Sciatic nerve (tissue), 2 donors: ENCODE measurements at places on chromosomes 7 and 10.
A peak's percentile ranks its signal among the peaks of the same experiment; 100 is the strongest.

DNA sequence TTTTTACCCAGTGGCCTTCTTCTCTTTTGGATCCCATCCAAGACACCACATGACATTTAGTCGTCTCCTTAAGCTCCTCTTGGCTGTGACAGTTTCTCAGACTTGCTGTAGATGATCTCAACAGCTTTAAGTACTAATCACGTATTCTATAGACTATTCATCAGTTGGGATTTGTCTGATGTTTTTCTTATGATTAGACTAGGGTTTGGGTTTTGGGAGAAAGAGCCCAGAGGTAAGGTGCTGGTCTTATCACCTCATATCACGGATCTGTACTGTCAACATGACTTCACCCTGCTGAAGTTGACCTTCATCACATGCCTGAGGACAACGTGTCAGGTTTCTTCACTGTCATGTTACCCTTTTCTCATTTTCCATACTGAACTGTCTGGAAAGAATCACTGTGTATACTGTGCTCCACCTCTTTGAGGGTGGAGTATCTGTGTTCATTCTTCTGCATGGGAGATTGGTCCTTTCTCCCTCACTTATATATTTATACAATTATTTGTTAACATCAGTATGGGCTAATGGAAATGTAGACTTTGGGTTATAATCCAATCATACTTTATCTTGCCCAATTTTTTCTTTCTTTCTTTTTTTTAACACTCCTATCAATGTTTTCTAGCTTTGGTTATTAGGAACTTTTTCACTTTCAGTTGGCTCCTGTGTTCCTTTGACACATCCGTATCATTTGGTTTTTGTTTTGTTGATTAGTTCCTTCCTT, 6.4 kb upstream of the HKDC1 start:
- DNase-seq, result no peak

- DNase-seq, result no peak
Observed at GRCh38 chr10:70498970-70499835, 20.6 kb downstream of the PALD1 start.

DNA sequence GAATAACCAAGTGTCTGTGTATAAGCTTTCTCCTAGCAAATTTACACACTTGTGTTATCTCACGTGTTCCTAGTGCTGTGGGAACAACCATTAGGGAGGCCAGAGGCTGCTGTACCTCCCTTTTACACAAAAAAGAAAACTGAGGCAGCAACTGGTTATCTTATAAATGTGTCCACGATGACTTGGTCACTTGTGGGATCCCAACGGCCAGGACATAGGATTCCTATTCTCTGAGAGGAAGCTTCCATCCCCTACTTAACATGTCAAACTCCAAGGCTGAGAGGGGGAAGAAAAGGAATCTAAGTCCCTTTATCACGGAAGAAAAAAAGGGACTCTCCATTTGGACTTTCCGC, 484 bp downstream of the ZNF438 start:
- no peak for DNase-seq

DNA sequence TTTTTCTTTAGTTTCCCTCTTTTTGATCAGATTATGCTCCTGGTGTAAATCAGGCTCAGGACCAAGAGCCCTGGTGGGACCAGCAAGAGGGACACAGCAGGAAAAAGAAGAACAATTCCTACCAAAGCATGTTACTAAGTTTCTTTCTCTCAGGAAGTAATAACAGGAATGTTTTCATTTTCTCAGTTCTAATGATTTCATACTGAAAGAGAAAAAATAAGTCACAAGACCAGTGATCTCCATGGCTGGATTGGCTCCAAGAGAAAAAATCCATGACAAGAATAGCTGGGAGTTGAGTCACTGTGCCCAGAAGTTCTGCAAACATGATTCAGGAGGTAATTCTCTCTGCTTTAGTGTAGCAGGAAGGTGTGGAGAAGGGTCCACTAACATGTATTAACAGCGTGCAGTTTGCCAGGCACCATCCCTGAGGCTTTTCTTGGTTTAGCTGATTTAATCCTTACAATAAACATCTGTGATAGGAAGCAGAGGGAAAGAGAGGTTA, 23.8 kb upstream of the IFIT2 start:
- no peak for DNase-seq

- DNase-seq, result no peak
Observed at GRCh38 chr7:97623333-97623732, 108.6 kb upstream of the TAC1 start.

DNA sequence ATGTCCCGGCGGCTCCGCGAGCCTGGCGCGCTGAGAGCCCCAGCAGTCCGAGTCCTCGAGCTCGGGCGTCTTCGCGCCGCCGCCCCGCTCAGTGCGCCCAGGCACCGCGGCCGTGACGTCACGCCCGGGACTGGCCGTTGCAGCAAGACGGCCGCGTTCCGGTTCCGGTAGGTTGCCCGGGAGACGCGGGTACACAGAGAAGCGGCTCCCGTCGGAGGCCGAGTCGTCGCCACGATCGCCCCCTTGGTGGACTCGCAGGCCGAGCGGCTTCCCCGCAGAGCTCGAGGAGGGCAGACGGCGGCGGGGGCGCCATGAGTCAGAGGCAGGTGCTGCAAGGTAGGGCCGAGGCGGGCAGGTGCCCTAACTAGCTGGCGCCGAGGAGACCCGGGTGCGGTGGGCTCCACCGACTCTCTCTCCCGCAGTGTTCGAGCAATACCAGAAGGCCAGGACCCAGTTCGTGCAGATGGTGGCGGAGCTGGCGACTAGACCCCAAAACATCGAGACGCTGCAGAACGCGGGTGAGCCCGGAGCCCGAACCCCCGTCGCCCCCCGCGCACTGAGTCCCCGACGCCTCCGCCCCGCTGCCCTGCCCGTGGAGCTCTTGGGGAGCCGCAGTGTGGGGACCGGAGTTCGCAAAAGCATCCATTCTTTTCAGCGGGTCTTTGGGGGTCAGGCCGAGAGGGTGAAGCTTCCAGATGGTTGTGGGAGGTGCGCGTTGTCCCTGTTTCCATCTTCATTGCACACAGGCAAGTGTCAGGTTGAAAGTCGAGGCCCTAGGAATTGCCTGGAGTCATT, at the start of gene SPAG6:
TSS of gene SPAG6 (plus strand) at position 196 of the 795 bp plus-strand sequence. CDS start at position 312, 116 bp downstream.
- DNase-seq, result peak; percentile 65

- no peak for DNase-seq
Observed at GRCh38 chr10:121734589-121735045, 136.4 kb upstream of the FGFR2 start.

GRCh38 chr10:80202934-80203834, 2.2 kb downstream of the ANXA11 start:
- no peak for DNase-seq

GRCh38 chr7:32937344-32938174, 19.7 kb upstream of the FKBP9 start:
- peak; percentile 73 for DNase-seq

GRCh38 chr10:14728346-14728745, 46.4 kb downstream of the FAM107B start:
- no peak for DNase-seq

- no peak for DNase-seq
Observed at GRCh38 chr10:5465976-5466450, 33.4 kb downstream of the CALML5 start.

DNA sequence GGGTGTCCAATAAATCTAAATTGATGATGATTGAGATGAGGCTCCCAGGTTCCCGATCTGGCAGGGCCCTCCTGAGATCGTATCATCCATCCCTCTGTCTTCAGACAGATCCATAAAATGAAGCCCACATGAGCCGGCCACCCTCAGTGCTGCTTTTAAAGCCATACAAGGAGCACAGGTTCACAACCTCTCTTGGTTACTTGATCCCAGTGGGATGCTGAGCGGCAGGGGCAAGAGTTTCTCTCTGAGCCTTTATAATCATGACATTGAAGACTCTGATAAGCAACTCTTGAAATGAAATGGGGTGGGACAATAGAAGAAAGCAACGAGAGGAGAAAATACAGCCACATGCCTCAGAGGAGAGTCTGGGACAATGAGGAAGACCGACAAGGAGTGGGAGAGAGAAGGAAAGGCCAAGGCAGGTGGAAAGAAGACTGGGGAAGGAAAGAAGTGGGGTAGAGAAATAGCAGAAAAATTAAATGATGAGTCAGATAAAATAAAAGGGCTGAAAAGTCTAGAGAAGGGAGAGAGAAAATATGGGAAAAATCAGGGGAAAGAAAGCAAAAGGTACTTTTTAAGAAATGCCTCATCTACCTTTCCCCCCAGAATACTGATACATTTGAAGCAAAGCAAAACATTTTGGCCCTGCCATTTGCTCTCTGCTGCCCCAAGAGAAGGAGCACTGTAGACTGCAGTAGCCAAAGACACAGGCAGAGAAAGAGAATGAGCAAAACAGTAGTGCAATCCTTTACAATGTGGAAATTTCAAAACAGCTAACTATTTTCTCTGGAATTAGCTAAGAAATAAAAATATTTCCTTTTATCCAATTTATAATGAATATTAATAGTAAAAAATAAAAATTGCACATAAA, 14.6 kb downstream of the GBX1 start:
- DNase-seq, result peak; percentile 41

DNA sequence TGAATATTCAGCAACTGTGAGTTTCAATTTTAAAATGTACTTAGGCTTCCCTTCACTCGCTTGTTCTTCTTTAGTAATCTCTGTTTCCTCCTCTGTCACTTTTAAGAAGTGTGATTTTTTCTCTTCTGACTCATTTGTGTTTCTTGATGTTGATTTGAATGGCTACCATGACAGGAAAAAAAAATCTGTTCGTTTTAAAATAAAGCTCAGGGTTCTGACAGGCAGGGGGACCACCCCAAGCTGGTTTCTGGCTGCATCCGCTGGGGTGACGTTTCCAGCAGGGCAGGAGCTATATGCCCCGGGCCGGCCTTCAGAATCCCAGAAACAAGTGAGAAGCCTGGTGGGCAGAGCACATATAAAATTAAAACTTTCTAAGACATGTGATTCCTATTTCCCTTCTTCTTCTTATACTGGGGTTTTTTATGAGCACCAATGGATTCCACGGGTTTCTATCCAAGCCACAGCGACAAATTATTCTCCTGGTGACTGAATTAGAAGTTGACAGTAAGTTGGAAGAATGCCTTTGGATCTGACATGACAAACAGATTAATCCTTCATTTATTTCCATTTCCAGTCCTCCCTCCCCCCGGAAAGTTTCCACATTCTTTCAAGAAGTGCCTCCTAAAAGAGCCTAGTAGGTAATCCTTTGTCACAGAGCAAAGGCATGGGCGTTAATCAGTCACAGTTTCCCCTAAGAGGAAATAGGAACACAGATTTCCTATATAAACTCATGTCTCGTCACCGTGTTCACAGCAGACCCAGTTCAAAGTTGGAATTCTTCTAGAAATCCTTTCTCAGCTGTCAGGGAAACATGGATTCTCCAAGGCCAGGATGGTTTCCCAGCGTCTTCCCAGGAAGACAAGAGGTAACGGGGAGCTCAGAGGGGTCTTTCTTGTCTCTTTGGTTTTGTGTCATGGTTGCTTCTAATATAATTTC, 79.9 kb downstream of the PTPRE start:
- DNase-seq, result no peak

DNA sequence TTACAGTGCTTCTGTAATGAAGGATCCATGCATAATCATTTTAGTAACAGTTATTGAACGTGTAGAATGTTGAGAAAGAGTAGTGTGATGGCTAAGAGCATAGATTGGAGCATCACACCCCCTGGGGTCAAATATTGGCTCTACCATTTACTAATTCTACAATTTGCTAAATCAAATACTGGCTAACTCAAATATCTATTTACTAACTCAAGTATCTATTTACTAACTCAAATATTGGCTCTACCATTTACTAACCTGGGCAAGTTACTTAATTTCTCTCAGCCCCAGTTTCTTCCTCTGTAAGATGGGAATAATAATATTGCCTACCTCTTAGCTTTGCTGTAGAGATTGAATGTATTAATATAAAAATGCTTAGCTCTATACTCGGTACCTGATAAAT, 64.0 kb downstream of the CDK14 start:
- DNase-seq, result no peak
